Kidney epithelial cell (primary cell): ENCODE measurements at places on chromosomes 12 and 14. TPM values are rescaled to one million over a fixed set of nuclear protein-coding genes. Genes with fewer than 3 reads are reported as not detected.

DNA sequence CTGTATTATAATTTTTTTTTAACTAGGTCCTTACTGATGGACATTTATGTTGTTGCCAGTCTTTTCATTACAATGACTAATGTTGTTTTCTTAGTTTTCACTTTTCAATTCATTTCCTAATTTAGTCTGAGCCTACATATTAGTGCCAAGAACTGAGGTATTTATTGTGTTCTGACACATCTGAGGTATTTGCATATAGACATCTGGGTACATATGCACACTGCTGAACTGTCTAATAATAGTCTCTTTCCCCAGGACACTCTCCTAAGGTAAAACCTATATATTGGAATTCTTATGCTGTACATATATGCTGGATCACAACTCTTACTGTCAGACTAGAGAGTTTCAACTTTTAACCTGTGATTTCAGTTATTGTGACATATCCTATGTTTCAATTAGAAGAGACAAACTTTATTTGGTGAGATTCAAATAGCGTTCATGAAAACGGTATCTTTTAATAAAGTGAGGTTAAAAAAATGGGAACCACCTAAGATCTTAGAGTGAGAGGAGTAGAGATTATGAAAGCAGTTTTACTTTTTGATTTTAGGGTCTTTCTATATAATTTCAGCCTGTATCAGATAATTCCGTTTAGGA lies 263.2 kb downstream of the RAD51B start:
- no peak for DNase-seq

Gene ATG101
- 77.8 and 83.1 TPM in 2 replicates for total RNA-seq

Gene CCDC175
- not detected in 2 replicates for total RNA-seq

GRCh38 chr12:87338681-87339080 lies 690.5 kb downstream of the C12orf50 start:
- no peak for DNase-seq

DNA sequence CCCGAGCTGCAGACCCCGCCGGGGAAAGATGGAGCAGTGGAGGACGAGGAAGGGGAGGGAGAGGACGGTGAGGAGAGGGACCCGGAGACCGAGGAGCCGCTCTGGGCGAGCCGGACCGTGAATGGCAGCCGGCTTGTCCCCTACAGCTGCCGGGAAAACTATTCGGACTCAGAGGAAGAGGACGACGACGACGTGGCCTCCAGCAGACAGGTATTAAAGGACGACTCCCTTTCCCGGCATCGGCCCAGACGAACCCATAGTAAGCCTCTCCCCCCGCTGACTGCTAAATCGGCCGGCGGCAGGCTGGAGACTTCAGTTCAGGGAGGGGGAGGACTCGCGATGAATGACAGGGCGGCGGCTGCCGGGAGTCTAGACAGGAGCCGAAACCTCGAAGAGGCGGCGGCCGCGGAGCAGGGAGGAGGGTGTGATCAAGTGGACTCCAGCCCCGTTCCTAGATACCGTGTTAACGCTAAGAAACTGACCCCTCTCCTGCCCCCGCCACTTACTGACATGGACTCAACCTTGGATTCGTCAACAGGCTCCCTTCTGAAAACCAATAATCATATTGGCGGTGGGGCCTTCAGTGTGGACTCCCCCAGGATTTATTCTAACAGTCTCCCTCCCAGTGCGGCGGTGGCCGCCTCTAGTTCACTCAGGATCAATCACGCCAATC lies 962 bp downstream of the LEMD3 start:
- DNase-seq: no peak

GRCh38 chr12:99552022-99552421 lies 95.5 kb upstream of the GARIN6 start:
- no peak for DNase-seq

GRCh38 chr14:105201156-105201924 lies 20.2 kb upstream of the NUDT14 start:
- DNase-seq: no peak

DNA sequence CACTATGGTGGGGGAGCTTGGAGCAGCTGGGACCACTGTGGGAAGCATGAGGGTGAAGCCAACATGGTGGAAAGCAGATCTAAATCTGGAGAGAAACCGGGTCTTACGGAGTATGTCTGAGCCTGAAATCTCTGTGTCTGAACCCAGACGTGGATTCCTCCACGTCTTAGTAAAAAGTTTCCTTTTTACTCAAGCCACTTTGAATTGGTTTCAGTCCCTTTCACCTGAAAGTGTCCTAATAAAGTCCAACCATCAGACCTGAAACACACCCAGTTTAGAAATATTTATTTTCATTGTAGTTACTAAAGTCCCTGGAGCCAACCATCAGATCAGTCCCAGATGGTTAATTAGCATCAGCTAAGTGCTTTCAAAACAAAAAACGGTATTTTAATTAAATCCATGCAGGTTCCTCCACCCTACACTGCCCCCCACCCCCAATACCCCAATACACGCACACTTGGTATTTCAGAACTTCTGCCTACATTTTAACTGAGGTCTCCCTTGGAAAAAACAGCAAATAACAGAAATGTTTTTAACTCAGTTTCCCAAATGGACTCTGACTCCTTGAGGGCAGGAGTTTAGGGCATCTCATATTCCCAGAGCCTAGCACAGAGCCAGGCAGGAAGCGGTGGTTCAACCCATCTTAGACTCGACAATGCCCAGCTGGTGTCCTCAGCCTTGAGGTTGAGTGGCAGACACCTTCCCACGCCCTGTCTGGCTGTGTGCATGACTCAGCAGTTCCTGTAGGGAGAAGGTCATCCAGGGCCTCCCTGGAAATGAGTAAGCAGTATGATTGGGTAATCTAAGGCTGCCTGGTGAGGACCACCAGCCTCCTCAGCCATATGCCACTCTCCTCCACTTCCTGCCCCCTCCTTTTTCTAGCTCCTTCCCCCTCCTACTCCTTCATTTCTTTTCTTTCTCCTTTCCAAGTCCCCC lies 175.8 kb downstream of the TTC8 start:
- peak; percentile 87 for DNase-seq

DNA sequence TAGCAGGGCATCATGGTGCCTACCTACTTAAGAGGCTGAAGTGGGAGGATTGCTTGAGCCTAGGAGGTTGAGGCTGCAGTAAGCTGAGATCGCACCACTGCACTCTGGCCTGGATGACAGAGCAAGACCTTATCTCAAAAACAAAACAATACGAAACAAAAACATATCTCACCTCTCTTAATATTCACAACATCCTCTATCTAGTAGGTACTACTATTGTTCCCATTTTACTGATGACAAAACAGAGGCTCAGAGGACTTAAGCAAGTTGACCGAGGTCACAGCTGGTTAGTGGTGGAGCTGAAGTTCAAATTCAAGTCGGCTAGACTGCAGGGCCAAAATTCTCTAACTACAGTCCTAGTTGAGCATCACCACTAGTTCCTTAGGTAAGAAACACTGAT lies 172.3 kb upstream of the EEA1 start:
- no peak for DNase-seq

Gene OR6C2
- total RNA-seq: not detected in 2 replicates

- DNase-seq: no peak
These were observed 509 bp downstream of the PGF start for GRCh38 chr14:74954947-74955228.

- DNase-seq: no peak
These were observed 119.3 kb upstream of the RAP1B start for GRCh38 chr12:68491204-68491960.

DNA sequence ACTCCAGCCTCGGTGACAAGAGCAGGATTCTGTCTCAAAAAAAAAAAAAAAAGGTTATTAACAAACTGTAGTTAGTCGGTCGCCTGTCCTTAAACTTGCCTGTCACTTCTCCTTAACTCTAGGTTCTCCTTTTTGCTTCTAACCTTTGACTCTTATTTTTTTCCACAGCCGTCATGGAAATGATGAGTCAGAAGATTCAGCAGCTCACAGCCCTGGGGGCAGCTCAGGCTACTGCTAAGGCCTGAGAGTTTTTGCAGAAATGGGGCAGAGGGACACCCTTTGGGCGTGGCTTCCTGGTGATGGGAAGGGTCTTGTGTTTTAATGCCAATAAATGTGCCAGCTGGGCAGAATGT lies 418 bp upstream of the MYG1 start:
- DNase-seq: no peak

Gene CLEC1A
- total RNA-seq: 0.04 TPM in 1 of 2 replicates, not detected in the other

DNA sequence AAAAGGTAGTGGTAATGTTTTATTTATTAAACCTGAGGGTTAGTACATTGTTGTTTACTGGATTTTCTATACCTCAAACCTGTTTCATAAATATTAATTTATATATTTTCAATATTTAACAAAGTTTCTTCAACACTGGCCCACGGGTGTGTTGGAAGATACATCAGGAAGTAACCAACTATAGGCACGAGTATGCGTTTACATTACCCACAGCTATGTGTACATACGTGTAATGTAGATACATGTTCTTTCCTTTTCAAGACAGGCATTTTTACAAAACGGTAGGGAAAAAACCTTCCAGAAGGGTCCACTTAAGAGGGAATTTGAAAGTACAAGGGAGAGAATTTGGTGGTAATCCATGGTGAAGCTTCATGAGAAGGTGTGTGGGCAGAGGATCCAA lies 17.8 kb upstream of the KCNA1 start:
- DNase-seq: no peak

- no peak for DNase-seq
These were observed 7.3 kb downstream of the AKT1 start for GRCh38 chr14:104788161-104788818.

- no peak for DNase-seq
These were observed 1.9 kb downstream of the MYL6B start for GRCh38 chr12:56154246-56154771.

DNA sequence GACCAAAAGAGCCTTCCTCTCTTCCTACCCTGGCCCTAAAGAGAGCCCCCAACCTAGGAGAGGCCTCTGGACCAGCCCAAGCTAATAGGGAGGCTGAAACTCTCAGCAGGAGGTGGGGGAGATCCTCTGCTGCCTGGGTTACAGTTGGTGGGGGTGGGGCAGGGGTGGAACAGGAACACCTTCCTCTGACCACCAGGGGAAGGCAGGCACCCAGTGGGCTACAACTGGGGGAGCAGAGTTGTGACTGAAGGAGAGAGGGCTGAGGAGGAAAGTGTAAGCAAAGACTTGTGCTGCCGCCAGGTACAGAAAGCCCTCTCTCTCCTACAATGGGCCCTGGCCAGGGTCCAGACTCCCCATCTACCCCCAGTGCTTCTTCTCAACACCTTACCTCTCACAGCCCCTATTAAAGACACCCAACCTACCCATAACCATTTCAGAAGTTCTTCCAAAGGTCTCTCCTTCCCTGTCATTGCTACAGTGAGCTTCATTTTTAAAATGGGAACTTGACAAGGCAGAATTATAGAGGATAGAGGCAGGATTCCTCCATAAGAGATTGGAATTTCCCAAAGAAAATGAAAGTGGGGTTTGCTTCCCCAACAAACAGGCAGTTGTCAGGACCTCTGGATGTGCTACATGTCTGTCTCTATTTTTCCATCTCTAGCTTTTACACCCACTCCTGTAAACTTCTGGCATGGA lies 1.4 kb downstream of the MYO1A start:
- no peak for DNase-seq
